ENCODE measurements at places on chromosomes 12 and 14. TPM values are rescaled to one million over a fixed set of nuclear protein-coding genes. Genes with fewer than 3 reads are reported as not detected.

Gene PTGDR
- not detected for total RNA-seq

Gene GRIP1
- not detected for total RNA-seq

GRCh38 chr12:103102225-103102744 is 144.8 kb downstream of the ASCL1 start:
- H3K4me1 ChIP-seq, result no peaks in the 10 kb centered on the region
- no peaks in the 10 kb centered on the region for H3K36me3 ChIP-seq
- peaks cover 5% of the 10 kb centered on the region for H3K27me3 ChIP-seq
- DNase-seq, result no peak

GRCh38 chr14:65933400-65934069 is 521.0 kb downstream of the FUT8 start:
- no peak overlapping the region for H3K27ac ChIP-seq
- H3K4me1 ChIP-seq, result no peaks in the 10 kb centered on the region
- no peaks in the 10 kb centered on the region for H3K27me3 ChIP-seq

GRCh38 chr12:110640275-110641025 is 26.5 kb downstream of the TCTN1 start:
- H3K36me3 ChIP-seq, result no peaks in the 10 kb centered on the region
- H3K27me3 ChIP-seq, result no peaks in the 10 kb centered on the region
- H3K4me3 ChIP-seq, result no peak overlapping the region
- H3K27ac ChIP-seq, result no peak overlapping the region

DNA sequence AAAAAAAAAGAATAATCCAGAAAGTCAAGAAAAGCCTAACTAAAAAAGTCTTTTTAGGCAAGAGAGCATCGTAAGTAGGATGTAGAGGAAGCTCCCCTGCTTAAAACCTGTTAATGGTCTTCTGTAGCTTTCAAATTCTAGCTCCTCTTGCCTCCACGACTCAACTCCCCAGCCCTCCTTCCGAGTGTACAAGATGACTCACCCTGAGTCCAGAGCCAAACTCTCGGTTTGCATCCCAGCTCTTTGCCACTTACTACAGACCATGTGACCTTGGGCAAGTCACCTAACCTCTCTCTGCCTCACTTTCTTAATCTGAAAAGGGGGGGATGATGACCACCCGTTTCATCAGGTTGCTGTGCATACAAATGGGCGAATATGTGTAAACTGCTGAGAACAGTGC is 460.4 kb downstream of the DPF3 start:
- no peak overlapping the region for H3K27ac ChIP-seq
- H3K27me3 ChIP-seq, result no peaks in the 10 kb centered on the region
- H3K4me1 ChIP-seq, result peaks cover 6% of the 10 kb centered on the region
- H3K36me3 ChIP-seq, result no peaks in the 10 kb centered on the region
- no peak for DNase-seq

DNA sequence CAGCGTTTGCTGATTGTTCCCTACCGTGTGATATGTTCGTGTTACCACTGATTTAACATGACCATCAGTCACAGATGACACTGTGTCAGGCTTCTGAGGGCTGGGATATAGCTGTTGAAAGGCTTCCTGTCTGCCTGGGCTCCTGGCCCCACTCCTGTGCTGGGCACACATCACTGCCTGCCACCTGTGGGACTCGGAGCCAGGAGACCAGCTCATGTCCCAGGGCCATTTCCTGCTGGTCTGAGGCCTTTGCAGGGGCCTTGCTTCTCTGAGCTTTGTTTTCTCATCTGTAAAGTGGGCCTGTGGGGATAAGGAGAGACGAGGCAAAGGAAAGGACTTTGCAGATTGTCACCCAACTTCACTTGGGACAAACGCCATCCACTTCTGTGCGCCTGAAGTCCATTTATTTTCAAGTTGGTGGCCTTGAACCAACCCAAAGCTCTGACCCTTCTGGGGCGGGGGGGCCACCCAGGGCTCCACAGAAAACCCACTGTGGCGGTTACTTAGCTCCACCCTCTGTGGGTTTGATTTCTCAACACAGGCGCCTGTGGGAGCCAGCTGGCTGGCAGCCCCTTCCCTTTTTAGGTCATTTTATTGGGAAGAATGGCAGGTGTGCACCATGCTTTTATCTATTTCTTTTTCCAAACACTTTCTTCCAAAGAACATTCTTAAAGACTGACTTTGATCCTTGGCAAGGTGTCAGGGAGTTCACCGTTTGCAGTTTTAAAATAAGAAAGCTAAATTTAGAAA is 54.1 kb downstream of the BEGAIN start:
- no peak for DNase-seq
- H3K4me1 ChIP-seq, result peaks cover 4% of the 10 kb centered on the region
- no peaks in the 10 kb centered on the region for H3K27me3 ChIP-seq
- no peak overlapping the region for H3K27ac ChIP-seq
- H3K36me3 ChIP-seq, result no peaks in the 10 kb centered on the region

DNA sequence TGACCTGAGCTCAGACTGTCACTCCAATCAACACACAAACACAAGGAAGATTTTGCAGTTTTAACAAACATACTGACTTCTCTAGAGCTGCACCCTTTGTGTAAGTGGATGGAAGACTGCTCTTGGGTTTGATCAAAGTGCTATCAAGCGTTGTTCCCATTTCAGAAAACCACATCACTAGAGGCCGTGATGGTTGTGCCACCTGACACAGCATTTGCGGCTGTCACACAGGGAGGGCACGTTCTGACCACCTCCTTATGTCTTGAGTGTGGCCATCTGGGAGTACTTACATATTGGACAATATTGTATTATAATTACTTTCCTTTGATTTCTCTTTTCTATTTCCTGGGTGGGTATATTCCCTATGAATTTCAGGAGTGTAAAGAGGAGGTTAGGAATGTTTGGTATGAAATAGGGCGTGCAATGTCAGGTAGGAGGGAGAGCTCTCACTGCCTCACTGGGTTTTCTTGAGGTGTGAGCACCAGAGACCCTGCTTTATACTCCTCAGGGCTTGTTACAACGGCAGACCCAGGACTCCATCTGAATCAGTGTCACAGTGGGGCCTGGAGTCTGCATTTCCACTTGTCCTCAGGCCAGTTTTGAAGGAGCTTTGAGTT is 74.3 kb downstream of the SYNE3 start:
- H3K27me3 ChIP-seq, result no peaks in the 10 kb centered on the region
- H3K4me3 ChIP-seq, result no peak overlapping the region
- peaks cover 7% of the 10 kb centered on the region for H3K4me1 ChIP-seq
- H3K36me3 ChIP-seq, result no peaks in the 10 kb centered on the region
- DNase-seq, result no peak

DNA sequence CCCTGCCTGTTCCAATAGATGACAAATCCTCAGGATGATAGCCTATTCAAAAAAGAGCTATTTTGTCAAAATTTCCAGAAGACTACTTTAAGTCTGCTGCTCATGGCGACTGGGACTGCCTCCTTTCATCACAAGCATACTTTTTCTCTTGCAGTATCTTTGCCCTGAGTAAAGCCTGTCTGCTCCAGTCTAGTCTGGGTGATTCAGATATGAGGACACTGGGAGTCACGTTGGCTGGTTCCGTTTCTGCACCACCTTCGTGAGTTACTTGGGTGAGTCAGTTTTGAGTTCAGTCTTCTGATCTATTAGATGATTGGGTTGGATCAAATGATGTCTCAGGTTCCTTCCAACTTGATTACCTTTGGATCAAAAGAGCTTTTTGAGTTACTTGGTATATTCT is 301.3 kb upstream of the STXBP6 start:
- no peak overlapping the region for H3K4me3 ChIP-seq
- H3K27me3 ChIP-seq, result no peaks in the 10 kb centered on the region
- H3K27ac ChIP-seq, result no peak overlapping the region
- no peak for DNase-seq
- H3K4me1 ChIP-seq, result no peaks in the 10 kb centered on the region

GRCh38 chr12:79706156-79706555 is 15.4 kb upstream of the PAWR start:
- H3K27me3 ChIP-seq, result no peaks in the 10 kb centered on the region
- no peak for DNase-seq
- no peaks in the 10 kb centered on the region for H3K4me1 ChIP-seq
- no peak overlapping the region for H3K4me3 ChIP-seq
- H3K36me3 ChIP-seq, result no peaks in the 10 kb centered on the region

DNA sequence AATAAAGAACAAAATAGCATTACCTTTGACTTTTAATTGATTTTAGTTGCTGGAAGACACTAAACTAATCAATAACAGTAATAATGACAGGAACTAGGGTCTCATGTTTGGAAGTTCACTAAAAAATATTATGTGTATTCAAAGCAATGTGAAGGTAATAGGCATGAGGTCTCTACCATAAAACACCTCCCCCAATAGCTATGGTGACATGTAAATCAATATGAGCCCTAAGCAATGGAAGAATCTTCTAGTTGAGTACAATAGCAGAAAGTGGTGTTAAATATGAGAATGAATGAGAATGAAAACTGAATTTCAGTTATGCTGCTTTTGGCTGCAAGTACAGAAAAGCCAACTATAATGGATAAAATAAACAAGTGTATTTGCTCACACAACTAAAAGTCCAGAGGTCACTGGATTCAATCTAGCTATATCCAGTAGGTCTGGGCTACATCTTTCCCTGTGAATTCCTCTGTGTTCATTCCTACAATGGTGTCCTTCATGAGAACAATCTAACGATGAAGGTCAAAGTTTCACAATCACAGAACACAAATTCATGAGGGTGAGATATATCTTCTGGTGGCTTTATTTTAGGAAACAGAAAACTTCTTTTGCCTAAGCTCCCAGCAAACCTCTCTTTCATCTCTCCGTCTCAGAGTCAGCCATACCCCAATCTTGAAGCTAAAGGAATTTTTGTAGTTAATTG is 728.0 kb downstream of the FSCB start:
- no peaks in the 10 kb centered on the region for H3K4me1 ChIP-seq
- no peak overlapping the region for H3K27ac ChIP-seq
- no peak for DNase-seq
- no peaks in the 10 kb centered on the region for H3K27me3 ChIP-seq
- no peak overlapping the region for H3K4me3 ChIP-seq
- H3K36me3 ChIP-seq, result no peaks in the 10 kb centered on the region

GRCh38 chr14:76473481-76474263 is 97.7 kb downstream of the ESRRB start:
- H3K27ac ChIP-seq, result no peak overlapping the region
- no peak overlapping the region for H3K4me3 ChIP-seq
- H3K36me3 ChIP-seq, result no peaks in the 10 kb centered on the region
- no peaks in the 10 kb centered on the region for H3K4me1 ChIP-seq

Gene CPM
- total RNA-seq, result 5.3 TPM

DNA sequence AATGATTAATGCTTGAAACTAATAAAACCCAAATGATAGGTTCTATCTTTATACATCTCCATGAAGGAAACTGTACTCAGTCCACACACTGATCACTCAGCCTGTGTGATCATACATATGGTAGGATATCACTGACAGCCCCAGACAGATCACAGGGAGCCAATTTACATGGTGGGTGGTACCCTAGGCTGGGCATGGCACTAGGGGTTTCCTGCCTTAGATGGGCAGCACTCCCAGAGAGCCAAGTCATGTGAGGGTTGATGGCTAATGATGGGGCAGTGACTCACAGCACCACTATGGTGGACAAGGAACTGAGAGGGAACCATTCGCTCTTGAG is 89.6 kb upstream of the PTPRR start:
- no peaks in the 10 kb centered on the region for H3K4me1 ChIP-seq
- H3K27me3 ChIP-seq, result no peaks in the 10 kb centered on the region
- no peak for DNase-seq
- H3K4me3 ChIP-seq, result no peak overlapping the region

Gene RFX4
- not detected for total RNA-seq

Gene SERPINA5
- 3.0 TPM for total RNA-seq

GRCh38 chr14:84789012-84789411 is 740.9 kb upstream of the FLRT2 start:
- H3K4me1 ChIP-seq, result no peaks in the 10 kb centered on the region
- H3K4me3 ChIP-seq, result no peak overlapping the region
- no peak for DNase-seq
- H3K27ac ChIP-seq, result no peak overlapping the region
- no peaks in the 10 kb centered on the region for H3K27me3 ChIP-seq
- no peaks in the 10 kb centered on the region for H3K36me3 ChIP-seq

Gene FAM90A1
- 0.64 TPM for total RNA-seq

- no peak overlapping the region for H3K27ac ChIP-seq
- no peaks in the 10 kb centered on the region for H3K4me1 ChIP-seq
- H3K27me3 ChIP-seq, result no peaks in the 10 kb centered on the region
- H3K4me3 ChIP-seq, result no peak overlapping the region
- no peak for DNase-seq
These were observed 35.8 kb downstream of the NUMB start for GRCh38 chr14:73422515-73422914.

Gene CAPRIN2
- 30.8 TPM for total RNA-seq

DNA sequence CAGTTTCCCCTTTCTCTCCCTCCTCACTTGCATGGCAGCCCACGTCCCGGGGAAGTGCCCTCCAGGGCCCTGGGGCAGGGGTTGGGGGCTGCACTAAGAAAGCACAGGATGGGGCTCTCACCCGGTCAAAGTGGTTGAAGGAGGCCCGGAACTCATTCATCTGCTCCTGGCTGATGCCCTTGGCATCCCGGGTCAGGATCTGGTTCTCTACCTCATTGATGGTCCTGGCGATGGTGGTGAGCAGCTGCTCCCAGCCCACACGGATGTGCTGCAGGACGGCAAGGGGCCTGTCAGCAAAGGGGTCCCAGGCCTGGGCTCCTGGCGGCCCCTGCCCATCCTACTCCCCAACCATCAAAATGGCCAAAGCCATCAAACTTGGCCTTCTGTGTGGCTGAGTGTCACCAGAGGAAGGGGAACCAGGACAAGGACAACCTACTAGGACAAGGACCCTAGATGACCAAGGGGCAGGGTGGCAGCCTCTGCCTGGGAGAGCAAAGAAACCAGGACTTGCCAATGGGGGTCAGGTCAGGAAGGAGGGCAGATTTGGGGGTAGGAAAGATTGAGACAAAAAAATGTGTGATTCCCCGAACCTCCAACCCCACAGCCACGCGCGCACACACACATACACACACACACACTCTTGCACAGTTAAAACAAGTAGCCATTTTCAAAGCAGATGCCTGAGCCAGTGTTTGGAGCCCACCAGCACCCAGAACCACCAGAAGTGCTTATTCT is 87.1 kb upstream of the ZFP36L1 start:
- no peaks in the 10 kb centered on the region for H3K27me3 ChIP-seq
- no peak overlapping the region for H3K4me3 ChIP-seq
- peaks cover 49% of the 10 kb centered on the region for H3K36me3 ChIP-seq
- peaks cover 17% of the 10 kb centered on the region for H3K4me1 ChIP-seq

- no peak for DNase-seq
- H3K36me3 ChIP-seq, result no peaks in the 10 kb centered on the region
- no peaks in the 10 kb centered on the region for H3K27me3 ChIP-seq
- no peak overlapping the region for H3K27ac ChIP-seq
- no peaks in the 10 kb centered on the region for H3K4me1 ChIP-seq
- no peak overlapping the region for H3K4me3 ChIP-seq
These were observed 602.9 kb downstream of the TMEM121 start for GRCh38 chr14:106129274-106129673.

Data from HCT116 (cell line).